NCI-H2081 treated with DMSO at 0.1 percent for 48 hours (cell line): ENCODE measurements at places on chromosomes 4 and X.

GRCh38 chrX:49995107-49995731 is 72.8 kb downstream of the CLCN5 start:
- DNase-seq: no peak

GRCh38 chrX:9133426-9133825 is 99.5 kb upstream of the FAM9B start:
- DNase-seq: no peak

- DNase-seq: no peak
Observed at GRCh38 chr4:182174979-182175378, 68.2 kb upstream of the TENM3 start.

DNA sequence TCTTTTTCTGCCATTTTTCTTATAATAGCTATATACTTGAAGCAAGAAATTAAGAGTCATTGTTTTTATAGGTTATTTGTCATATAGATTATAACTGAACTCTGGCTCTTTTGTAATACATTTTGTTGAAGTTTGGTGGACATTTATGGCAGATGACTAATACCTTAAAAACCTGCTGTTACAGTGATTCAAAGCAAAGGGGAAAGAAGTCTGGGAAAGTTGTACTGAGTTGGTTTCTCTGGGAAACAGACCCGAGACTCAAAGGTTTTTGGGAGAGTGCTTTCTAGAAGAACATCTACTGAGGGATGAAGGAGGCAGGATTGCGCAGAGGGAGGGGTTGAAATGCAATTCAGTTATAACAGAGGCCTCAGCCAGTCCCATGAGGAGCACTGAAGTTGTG is 35.9 kb downstream of the NAP1L5 start:
- no peak for DNase-seq

DNA sequence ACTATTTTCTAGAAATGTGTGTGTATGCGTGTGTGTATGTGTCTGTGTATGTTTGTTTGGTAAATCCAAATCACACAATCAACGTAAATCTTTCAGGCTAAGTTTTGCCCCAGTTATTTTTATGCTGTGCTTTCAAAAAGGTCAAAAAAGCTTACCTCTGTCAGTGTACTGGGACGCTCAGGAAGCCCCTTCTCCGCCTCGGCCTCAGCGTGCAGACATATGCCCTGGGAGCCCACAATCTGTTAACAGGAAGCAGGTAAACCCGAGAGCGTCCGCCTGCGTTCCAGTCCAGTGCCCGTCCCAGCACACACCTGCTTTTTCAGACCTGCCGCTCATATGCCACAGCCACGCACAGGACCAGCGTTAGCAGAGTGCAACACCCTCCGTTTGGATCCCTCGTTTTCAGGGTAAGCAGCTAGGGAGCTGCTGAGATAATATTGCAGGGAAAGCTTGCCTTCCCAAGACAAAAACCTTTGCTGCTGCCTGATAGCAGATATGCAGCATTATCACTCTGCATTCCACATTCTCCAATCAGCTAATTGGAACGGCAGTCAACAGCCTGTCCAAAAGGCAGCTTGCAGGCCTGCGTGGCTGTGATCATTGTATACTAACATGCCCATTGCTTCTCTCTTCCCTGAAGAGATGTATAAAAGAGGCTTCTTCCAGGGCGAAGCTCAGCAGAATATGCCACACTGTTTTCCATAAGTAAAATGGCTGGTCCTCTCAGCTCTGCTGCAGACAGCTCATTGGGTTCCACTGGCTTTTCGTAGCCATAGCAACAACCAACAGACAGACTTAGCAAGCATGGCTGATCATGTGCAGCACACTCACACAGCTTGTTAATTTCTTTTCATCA is at the start of gene SORBS2:
Gene SORBS2 (minus strand): TSS at position 686 of the 856 bp plus-strand sequence. CDS start 121,623 bp downstream, outside the sequence.
- peak; percentile 33 for DNase-seq

- no peak for DNase-seq
Observed at GRCh38 chrX:71103110-71103983, 3.2 kb downstream of the CXorf65 start.

DNA sequence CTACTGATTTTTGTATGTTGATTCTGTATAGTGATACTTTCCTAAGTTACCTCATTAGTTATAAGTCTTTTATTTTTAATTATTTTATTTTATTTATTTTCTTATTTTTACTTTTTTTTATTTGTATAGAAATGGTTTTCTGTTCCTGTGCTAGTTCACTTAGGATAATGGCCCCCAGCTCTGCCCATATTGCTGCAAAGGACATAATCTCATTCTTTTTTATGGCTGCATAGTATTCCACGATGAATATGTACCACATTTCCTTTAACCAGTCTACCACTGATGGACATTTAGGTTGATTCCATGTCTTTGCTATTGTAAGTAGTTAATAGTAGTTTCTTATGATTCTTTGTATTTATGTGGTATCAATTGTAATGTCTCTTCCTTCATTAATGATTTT is 31.5 kb upstream of the GK2 start:
- DNase-seq: no peak
